ENCODE measurements at places on chromosomes 2 and 18.

- peak; percentile 95 for DNase-seq
Measured at GRCh38 chr2:39513641-39514094, 76.6 kb upstream of the MAP4K3 start.

DNA sequence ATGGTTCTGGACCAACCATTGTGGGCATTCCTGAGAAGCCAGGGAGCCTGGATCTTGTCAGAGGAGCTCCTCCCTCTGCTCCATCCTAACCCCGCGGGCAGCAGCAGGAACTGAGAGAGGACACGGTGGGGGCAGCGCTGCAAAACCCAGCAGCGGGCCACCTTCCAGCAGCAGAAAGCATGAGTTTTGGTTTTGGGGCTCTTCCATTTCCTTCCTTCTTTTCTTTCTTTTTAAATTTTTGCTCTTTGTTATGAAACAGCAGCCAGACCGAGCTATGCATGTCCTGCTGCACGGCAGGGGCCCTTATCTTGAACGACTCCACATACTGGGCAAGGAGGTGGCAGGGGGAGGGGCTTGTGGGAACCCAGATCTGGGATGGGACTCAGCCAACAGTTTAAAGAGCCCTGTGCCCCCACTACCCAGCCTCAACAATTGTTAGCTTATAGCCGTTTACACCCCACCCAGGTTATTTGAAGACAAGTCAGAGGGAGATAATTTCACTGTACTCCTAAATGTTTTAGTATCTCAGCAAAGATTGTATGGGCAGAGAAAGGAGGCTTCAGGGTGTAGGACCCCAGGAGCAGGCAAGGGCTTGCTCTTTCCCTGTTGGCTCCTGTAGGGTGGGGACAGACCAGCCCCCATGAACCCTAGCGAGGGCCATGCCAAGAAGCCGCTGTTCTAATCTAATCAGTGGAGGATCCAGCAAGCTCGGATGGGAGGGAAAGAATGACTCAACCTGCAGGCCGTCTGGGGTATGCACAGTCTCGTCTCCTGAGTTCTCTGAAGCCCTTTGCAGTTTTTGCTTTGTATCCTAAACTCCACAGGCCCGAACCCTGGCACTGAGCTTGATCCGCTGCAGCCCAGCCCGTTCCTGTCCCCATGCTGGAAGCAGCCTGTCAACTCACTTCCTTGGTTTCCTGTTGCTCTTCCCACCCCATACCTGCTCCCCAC is 75.3 kb downstream of the LRRFIP1 start:
- peak; percentile 86 for DNase-seq

DNA sequence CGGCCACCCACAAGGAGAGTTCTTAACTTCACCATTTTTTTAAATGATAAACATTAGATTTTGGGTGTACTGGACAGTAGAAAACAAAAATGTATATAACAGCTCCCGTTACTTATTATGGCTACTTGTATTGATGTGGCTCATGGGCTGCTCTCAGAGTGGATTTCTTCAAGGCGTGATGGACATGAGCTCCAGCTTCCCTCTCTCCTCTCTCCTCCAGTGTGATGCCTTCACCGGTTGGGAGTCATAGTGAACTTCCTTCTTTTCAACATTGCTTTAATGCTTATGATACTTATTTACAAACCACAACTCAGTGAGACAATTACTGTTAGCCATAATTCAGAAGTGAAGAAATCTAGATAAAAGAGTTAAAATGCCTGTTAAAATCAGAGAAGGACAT is 515.2 kb downstream of the RNF144A start:
- DNase-seq, result no peak

DNA sequence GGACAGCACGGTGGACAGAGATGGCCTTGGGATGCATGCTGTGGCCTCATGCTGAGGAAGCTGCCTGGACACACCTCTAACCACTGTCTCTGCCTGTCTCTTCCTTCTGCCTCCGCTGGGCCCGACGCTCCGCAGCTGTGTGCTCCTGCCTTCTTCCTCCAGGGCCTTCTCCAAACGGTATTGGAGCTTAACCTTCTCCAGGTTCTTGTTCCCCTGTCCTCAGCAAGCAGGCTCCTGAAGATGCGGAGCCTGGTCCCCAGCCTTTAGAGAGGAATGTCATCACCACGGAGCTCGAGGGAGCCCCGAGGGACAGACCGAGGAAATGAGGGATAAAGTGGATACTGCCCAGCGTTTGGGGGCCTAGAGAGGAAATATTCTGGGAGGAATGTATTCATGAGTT is 155.1 kb downstream of the DYSF start:
- no peak for DNase-seq

DNA sequence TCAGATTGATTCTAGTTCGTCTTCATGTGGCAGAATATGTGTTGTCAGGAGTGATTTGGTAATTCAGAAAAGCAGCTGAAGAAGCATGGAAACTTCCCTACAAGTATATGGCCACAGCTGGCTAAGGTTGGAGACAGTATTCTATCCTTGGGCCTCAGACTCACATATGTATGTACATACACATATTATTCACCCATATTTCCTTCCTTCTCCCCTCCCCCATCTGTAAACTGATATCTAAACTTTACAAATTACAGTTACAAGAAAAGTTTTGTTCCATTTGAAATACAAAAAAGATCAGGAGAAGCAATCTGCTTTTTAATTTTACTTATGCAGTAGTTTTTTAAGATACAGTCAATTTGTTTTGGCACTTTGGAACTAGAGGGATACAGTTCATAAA is 3.1 kb downstream of the SP3 start:
- DNase-seq, result no peak

- no peak for DNase-seq
Measured at GRCh38 chr2:160941290-160941846, 218.9 kb upstream of the TANK start.

- DNase-seq, result no peak
Measured at GRCh38 chr2:156915332-156915731, 342.2 kb upstream of the GALNT5 start.

- DNase-seq, result peak; percentile 14
Measured at GRCh38 chr18:76260941-76261472, 234.0 kb downstream of the ZNF516 start.

DNA sequence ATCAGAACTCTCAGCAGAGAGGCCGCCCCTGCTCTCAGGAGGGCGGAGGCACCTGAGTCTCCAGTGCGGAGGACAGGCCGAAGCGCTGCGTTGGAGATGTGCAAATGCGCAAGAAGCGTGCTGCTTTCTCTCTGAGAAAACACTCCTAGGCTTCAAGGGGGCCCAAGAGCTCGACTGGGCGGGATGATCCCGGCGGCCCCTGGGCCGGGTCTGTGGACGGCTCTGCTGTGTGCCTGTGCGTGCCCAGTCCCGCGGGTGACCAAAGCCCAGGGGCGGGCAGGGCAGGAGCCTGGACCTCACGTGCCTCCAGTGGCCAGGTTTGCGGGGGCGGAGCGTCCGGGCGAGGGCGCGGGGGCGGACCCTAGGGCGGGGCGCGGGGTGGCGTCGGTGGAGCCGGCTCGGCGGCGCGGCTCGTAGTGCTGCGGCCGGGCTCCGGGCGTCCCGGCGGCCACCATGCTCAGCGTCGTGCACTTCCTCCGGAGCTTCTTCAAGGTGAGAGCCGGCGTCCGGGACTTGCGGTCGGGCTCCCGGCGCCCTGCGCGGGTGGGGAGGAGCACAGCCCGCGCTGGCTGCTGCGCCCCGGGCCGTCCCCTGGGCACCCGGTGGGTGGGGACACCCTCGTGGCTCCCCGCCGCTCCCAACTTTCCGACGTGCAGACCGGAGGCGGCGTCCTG is at the start of gene ARHGEF4:
ARHGEF4 (plus strand) TSS at position 414 of the 674 bp plus-strand sequence; CDS start at position 454, 40 bp downstream.
- peak; percentile 65 for DNase-seq

DNA sequence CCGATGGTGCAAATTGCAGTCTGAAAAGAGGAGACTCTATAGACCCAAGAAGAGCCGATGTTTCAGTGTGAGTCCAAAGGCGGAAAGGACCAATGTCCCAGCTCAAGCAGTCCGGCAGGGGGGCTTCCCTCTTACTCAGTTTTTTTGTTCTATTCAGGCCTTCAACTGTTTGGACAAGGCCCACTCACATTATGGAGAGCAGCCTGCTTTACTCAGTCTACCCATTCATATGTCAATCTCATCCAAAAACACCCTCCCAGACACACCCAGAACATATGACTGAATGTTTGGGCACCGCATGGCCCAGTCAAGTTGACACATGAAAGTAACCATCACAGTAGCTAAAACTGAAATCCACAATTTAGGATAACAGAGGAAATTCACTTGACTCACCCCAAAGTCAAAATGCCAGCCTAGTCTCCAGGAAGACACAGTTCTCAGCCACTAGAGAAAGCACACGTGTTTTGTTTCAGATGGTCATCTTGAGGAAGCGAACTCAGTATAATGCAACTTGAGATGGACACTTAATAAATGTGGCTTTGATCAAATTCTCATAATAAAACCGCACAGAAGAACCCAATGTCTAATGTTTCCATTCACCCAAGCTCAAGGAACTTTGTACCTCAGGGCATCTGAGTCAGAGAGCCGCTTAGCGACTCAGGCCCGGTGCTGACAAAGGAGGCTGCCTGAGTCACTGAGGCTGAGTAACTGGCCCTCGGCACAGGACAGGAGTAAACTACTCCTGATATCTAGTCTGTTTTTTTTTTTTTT is 2.4 kb downstream of the FHL2 start:
- DNase-seq, result peak; percentile 91

DNA sequence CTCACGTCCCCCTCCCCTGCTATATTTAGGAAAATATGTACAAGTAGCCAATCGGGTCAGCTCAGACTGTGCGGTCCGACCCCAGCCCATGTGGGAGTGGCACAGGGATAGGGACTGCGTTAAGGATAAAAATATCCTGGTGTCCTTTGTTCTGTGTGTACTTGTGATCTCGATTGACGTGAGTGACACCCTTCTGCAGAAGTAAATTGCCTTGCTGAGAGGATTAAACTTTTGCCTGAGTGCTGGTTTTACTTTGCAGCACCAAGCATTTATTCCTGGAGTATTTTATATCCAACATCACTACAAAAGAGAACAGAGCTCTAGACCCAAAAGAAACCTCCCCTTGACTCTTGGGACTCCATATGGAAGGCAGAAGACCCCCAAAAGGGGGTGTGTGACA is 28.0 kb upstream of the RALBP1 start:
- no peak for DNase-seq

GRCh38 chr2:113407446-113408099 is 29.9 kb upstream of the ZNG1B start:
- peak; percentile 5 for DNase-seq
